A172 (cell line): ENCODE measurements at places on chromosomes 7 and 10. TPM values are rescaled to one million over a fixed set of nuclear protein-coding genes. Genes with fewer than 3 reads are reported as not detected.

DNA sequence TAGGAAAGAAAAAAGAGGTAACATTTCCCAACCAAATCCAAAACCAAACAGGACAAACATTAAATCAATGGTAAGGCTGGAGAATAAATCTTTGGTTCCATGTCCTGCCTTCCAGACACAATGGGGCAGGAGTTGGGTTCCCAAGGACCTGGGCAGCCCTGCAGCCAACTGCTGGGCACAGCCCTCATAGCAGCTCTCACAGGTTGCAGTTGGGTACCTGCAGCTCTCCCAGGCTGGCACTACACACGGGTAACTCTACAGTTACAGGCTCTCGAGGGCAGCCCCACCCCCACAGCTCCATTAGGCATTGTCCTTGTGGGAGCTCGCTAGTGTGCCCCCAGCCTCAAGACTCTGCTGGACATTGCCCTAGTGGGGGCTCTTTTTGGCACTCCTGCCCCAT is 7.5 kb downstream of the GRB10 start:
- no peak for DNase-seq

- DNase-seq: no peak
These were observed 6.5 kb downstream of the POR start for GRCh38 chr7:75921479-75921878.

OPN4 gene
- 0.31 TPM in 1 of 2 replicates, not detected in the other for total RNA-seq

GRCh38 chr7:18693406-18693805 is 197.9 kb downstream of the HDAC9 start:
- peak; percentile 70 for DNase-seq

LOXL4 gene
- 15.4 and 24.9 TPM in 2 replicates for total RNA-seq

- no peak for DNase-seq
These were observed 20.1 kb upstream of the MMP21 start for GRCh38 chr10:125795637-125796190.

GRCh38 chr10:132377326-132377725 is 19.7 kb upstream of the PWWP2B start:
- DNase-seq: no peak

CPED1 gene
- 18.0 and 18.4 TPM in 2 replicates for total RNA-seq

DNA sequence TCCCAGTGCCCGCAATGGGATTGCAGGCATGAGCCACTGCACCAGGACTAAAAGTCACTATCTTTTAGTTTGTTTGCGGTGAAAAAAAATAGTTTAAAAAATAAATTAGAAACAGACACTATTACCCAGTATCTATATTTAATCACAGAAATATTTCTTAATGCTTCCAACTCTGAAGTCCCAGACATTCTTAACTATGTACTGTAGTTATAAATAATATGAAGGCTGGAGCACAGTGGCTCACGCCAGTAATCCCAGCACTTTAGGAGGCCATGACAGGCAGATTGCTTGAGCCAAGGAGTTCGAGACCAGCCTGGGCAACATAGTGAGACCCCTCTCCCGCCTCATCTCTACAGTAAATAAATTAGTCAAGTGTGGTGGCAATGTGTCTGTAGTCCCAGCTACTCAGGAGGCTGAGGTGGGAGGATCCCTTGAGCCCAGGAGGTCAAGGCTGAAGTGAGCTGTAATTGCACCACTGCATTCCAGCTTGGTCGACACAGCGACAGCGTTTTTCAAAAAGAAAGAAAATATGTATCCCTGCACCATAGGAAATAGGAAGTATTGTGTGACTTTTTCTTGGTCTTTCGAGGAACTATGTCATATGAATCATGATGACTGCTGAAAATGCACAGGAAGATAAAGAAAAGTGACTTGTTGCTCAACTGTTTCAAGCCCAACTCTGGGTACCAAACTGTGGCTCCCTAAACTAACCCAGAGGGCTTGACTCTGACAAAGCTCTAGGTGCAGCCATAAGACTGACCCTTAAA is 74.9 kb upstream of the STEAP1B start:
- no peak for DNase-seq
